ENCODE measurements at places on chromosomes 2 and 18. TPM values are rescaled to one million over a fixed set of nuclear protein-coding genes. Genes with fewer than 3 reads are reported as not detected.

Gene SP140
- 1.8 TPM for polyA plus RNA-seq

Gene RNF149
- 59.6 TPM for polyA plus RNA-seq

Gene CPO
- polyA plus RNA-seq = 2.8 TPM

Gene STK16
- polyA plus RNA-seq = 38.9 TPM

Gene DNER
- polyA plus RNA-seq = 56.5 TPM

Gene DNAJC5G
- 2.6 TPM for polyA plus RNA-seq

Gene NXPH2
- 4.7 TPM for polyA plus RNA-seq

Gene ZNF532
- polyA plus RNA-seq = 93.7 TPM

DNA sequence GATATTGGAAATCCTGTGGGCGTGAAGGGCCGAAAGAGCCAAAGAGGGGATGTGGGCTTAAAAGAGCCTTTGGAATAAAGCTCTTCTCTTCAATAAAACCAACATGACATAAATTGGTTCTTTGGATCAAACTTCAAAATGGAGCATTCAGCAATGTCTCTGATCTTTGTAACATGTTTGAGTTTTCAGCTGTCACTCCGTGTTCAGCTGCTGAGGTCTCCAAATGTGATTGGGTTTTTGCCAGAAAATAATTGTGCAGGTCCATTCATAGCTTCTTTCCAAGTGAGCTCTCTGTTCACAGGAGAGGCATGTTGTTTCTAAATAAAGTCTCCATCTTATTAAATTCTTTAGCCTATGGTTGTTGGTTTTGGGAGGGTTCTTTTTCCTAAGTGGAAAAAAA lies 127.6 kb upstream of the CCDC68 start:
- no peak for DNase-seq

DNA sequence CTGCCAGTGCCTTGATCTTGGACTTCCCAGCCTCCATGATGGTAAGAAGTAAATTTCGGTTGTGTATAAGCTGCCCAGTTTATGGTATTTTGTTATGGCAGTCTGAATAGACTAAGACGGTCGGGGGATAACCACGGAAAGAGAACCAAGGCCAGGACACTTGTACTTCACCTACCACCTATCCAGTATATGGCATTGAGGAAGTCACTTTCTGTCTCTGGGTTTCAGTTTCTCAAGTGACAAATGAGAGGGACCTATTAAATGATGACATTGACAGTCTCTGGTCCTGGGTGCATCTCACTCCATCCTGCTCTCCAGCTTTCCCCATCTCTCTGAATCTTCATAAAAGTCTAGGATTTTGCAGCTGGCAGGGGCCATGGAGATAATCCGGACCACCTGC lies 183.8 kb upstream of the MSH6 start:
- no peak for DNase-seq

- no peak for DNase-seq
Observed at GRCh38 chr2:159086826-159087225, 118.4 kb downstream of the TANC1 start.

DNA sequence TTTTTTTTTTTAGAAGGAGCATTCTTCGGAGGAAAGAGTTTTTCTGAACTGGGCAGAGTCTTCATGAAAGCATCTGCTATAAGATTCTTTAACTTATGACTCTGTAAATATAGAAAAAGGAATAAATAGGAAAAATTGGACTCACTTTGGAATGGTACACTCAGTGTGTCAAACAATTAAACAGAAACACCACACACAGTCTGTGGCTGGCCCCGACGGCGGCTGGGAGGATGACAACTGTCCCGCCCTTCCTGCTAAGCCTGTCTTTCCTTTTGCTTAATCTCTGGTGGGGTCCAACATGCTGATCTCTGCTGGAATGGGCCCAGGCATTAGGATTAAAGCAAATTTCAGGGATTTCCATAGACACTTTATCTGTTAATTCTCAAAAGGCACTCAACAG lies 12.5 kb upstream of the RAB31 start:
- DNase-seq = no peak

DNA sequence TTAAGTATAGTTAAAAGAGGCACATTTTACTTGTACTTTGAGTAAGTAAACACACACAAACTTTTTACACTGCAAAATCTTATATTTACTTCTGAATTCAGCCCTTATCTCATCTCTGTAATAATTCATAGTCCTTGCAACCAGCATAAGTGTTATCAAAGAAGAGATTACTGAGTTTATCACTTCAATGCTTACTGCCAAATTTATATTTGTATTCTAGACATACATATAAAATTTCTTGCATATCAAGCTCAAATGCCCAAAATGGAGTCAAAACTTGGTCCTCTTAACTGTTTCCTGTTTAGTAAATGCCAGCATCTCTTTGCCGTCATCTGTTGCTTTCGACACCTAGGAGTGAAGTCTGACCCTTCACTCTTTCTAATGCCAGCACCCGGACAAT lies 21.1 kb upstream of the KCNJ3 start:
- DNase-seq = no peak

DNA sequence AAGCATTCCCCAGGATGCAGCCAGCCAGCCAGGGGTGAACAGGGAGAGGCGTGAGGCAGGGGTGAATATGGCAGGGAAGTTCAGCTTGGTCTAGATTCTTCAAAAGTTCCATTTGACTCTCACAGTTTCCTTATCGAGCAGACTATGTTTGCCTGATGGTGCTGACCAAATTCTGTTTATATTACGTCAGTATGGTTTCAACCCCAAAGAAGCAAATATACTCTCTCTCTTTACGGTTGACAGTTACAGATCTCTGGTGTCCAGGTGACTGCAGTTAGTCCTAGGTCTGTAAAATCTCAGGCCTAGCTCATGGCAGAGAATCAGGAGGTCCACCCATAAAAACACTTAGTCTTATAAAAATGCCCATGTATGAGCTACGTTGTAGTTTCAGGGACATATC lies 38.3 kb upstream of the DNMT3A start:
- DNase-seq = no peak

GRCh38 chr2:33531549-33532059 lies 55.2 kb downstream of the RASGRP3 start:
- DNase-seq = no peak

DNA sequence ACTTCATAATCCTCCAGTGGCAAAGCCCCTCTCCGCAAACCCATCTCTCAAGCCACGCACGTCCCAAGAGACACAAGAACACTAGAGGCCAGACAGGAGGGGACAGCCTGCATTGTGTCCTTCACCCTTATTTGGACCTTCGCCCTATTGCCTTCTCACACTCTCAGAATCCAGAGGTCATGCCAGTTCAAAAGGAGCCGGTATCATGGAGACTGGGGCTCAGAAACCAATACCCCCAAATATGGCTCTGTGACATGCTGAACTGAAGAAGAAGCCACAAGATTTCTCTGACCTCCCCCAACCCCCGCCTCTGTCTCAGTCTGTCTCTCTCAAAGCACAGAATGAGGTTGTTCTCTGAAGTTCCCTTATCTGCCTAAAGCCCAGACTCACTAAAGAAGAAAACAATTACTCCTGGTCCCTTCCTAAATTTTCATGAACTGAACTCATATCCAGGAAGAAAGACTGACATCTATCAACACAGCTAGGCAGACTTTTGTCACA lies 19.2 kb upstream of the SPATA3 start:
- no peak for DNase-seq

GRCh38 chr18:70024093-70024492 lies 76.4 kb upstream of the CD226 start:
- peak; percentile 11 for DNase-seq

GRCh38 chr18:29034113-29034856 lies 857.4 kb upstream of the CDH2 start:
- DNase-seq = no peak

- no peak for DNase-seq
Observed at GRCh38 chr2:157421331-157421944, 22.5 kb downstream of the CYTIP start.

- peak; percentile 29 for DNase-seq
Observed at GRCh38 chr2:55518841-55519165, 715 bp upstream of the CFAP36 start.

All from renal pelvis (tissue), 12 donors.